ENCODE measurements at places on chromosomes 1 and 21.

GRCh38 chr1:206784471-206784903, 12.2 kb upstream of the IL10 start:
- DNase-seq, result no peak

DNA sequence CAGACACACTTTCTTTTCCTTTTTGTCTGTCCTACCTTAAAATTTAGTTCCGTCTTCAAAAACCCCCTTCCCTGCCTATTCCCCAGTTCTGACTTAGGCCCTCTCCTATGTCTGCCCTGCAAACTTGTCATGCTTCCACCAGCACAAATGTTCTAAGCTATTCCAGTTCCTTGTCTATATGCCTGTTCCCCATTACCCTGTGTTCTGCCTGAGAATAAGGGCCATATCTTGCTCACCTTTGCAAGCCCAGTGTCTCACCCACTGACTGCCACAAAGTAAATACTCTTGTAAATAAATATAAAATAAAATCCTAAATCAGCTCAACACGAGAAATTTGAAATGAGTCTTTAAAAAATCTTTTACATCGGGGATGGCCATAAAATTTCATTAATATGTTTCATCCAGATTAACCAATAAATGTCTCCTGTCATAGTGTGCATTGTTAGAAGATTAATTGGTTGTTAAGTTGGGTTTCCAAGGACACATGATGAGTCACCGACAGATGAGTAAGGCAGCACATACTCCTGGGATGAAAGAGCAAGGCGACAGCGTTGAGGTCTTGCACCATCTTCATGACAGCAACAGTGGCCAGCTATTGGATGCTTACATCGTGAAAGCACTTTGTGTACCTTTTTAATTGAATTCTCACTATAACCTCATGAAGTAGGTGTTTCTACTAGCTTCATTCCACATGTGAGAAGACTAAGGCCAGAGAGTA, 92.6 kb upstream of the NGF start:
- peak; percentile 97 for DNase-seq

DNA sequence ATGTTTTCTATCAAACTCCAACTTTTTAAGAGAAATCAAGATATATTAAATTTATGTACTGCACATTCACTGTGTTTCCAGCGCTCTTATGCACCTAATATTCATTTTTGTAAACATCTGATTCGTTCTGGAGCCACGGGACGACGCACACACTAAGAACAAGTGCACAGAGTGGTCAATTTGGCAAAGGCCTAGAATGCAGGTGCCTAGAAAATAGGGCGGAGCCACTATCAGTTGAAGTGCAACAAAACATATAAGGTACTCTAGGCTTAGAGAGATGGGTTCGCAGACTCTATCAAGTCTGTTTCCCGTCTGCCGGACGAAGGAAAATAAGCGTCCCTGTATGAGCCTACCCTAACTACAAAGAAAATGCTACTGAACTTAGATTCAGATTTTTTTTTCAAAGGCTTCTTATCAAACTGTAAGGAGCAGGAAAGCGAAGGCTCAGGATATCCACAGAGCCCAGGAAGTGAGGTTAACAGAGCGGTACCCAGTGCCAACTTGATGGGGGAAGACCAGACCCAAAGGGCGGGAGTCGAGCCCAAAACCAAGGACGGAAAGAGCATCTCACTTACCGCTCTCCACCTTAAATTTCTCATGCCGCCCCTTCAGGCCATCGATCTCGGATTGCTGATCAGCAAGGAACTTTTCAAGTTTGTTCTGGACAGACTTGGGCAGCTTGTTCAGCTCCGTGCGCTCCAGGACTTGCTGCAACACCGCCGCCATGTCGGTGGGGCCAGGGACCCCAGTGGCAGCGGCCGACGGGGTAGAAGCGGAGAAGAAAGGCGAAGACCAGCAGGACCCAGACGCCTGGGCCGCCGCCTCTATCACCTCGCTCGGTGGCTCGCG, 526 bp downstream of the TPR start:
- DNase-seq, result peak; percentile 34

DNA sequence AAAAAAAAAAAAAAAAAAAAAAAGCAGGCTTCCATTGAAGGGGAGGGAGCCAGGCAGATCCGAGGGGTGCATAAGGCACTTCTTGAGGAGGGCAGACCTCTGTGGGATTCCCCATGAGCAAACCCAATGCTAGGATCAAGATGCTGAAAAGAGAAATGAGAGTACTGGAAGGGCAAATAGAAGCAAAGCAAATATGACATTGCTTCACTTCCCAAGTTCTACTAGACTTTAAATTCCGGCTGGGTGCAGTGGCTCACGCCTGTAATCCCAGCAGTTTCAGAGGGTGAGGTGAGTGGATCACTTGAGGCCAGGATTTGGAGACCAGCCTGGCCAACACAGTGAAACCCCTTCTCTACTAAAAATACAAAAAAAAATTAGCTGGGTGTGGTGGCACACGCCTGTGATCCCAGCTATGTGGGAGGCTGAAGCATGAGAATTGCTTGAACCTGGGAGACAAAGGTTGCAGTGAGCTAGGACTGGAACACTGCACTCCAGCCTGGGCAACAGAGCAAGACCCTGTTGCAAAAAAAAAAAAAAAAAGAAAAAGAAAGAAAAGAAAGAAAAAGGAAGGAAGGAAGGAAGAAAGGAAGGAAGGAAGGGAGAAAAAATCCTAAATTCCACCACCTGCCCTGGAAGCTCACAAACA, 23.1 kb upstream of the PALMD start:
- DNase-seq, result no peak

GRCh38 chr1:28512058-28512611, 6.3 kb downstream of the RCC1 start:
- DNase-seq, result no peak

DNA sequence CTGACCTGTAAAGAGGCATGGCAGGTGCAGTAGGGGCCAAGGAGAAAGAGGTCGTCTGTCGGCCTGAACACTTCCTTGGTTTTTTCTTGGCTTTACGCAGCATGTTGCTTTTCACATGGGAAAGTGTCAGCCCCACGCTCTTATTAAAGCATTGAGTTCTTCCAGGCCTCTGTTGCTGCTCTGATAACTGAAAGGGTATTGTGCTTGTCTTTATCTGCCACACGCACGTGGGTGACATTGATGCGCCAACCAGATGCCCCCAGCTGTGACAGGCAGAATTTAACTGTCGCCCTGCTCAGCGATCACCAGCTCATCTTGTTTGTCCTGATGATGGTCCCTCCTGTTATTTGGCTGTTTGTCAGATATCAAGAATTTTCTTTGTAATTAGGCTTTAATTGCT, 76.5 kb downstream of the GALNT2 start:
- no peak for DNase-seq

- no peak for DNase-seq
Measured at GRCh38 chr1:245444945-245445344, 290.2 kb downstream of the KIF26B start.

DNA sequence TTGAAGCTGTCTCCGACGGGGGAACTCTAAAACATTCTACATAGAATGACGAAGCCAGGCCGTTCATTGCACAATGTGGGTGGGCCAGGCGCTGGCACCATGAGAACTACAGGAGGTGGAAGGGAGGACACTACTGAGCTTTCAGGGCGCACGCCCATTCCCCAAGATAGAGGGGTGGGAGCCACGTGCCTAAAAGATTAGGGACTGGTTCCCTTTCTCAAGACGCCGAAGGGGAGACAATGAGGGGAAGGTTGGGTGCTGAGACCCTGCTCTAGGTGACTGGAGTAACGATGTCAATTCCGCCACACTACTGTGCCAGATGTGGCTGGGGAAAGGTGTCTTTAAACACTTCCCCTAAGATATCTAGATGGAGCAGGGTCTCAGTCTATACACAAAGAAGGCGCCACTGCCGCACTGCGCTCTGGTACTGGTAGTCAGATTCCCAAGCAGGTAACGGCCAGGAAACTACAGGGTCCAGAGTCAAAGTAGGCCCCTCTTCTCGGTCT, 782 bp downstream of the CSDE1 start:
- DNase-seq, result peak; percentile 33

- DNase-seq, result peak; percentile 22
Measured at GRCh38 chr1:165383067-165383466, 26.6 kb upstream of the LMX1A start.

DNA sequence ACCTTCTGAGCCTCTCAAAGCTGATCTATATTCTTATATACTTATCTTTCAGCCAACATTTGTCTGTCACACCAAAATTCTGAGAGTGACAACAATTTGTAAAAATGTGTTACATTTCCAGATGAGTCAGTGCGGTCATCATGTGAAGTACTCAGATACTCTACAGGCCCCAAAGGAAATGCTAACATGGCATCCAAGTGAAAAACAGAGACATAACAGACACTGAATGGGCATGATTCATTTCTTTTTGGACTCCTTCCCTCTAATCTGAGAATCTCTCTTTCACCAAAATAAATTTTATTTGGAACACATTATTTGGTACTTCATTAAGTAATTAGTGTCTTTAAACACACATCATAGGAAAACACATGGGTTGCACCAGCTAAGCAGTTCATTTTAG, 96.6 kb downstream of the SLC44A5 start:
- DNase-seq, result no peak

GRCh38 chr1:78658901-78659300, 9.3 kb downstream of the IFI44 start:
- no peak for DNase-seq

- no peak for DNase-seq
Measured at GRCh38 chr1:153361480-153362109, 3.9 kb downstream of the S100A9 start.

GRCh38 chr21:16070207-16070651, 340.4 kb downstream of the USP25 start:
- DNase-seq, result no peak

DNA sequence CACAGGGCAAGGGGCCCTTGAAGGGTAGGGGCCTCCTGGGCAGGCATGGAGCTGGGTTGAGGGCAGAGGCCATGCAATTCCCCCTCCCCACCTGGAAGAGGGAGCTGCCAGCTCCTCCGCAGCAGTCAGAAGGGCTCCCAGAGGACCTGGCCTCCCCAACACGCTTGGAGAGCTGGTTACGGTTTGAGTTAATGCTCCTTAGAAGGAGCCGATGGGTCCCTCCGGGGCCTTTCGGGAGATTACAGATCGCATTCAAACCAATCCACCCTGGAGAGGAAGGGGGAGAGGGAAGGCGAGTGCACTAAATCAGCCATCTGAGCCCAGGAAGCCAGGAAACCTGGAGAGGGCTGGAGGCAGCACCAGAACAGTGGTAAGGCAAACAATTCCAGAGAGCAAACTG, 106.3 kb upstream of the CSF3R start:
- no peak for DNase-seq
